ENCODE measurements at places on chromosomes 7 and 10. TPM values are rescaled to one million over a fixed set of nuclear protein-coding genes. Genes with fewer than 3 reads are reported as not detected.

Gene LRIT1
- not detected for total RNA-seq

Gene USP6NL
- total RNA-seq, result 13.8 TPM

Gene NYAP1
- 0.59 TPM for total RNA-seq

Gene ANKRD2
- total RNA-seq, result not detected

Gene ANKRD22
- total RNA-seq, result not detected

- H3K4me1 ChIP-seq, result no peaks in the 10 kb centered on the region
- DNase-seq, result no peak
- no peaks in the 10 kb centered on the region for H3K36me3 ChIP-seq
- no peak overlapping the region for H3K4me3 ChIP-seq
- no peaks in the 10 kb centered on the region for H3K27me3 ChIP-seq
Measured at GRCh38 chr7:44244282-44244681, 43.5 kb downstream of the YKT6 start.

DNA sequence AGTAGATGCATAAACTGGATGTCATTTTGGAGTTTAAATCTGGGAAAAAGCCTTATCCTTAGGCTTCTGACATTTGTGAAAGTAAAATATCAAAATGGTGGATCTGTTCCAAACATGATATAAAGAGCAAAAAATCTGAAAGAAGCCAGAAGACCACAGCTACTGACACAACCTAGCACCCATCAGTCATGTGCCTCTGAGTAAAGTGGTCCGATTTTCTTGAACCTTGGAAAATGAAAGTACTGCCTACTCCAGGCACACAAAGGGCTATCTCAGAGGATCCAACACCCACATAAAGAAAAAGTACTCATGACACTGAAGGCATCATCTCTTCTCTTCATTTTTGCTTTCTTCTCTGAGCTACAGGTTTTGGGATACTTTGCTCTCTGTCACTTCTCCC is 150.7 kb downstream of the KMT2E start:
- H3K36me3 ChIP-seq, result peaks cover 6% of the 10 kb centered on the region
- H3K27ac ChIP-seq, result no peak overlapping the region
- DNase-seq, result no peak
- H3K4me3 ChIP-seq, result no peak overlapping the region
- no peaks in the 10 kb centered on the region for H3K4me1 ChIP-seq

DNA sequence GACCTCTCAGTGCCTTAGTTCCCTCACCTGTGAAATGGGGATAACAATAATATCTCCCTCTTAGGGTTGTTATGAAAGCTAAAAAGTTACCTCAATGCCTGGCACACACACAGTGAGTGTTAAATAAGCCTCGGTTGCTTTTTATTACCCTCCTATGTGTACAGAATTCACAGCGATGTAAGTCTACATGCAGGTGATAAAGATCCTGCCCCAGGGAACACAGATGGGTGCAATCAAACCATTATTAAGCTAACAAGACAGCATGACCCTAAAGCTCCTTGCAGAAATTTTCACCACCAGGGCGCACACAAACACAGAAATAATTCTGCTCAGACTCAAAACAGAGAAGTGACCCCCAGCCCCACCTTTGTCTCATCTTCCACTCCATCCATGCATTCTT is 261.9 kb downstream of the SNX10 start:
- no peaks in the 10 kb centered on the region for H3K36me3 ChIP-seq
- H3K27me3 ChIP-seq, result no peaks in the 10 kb centered on the region
- no peak overlapping the region for H3K27ac ChIP-seq
- no peak for DNase-seq

DNA sequence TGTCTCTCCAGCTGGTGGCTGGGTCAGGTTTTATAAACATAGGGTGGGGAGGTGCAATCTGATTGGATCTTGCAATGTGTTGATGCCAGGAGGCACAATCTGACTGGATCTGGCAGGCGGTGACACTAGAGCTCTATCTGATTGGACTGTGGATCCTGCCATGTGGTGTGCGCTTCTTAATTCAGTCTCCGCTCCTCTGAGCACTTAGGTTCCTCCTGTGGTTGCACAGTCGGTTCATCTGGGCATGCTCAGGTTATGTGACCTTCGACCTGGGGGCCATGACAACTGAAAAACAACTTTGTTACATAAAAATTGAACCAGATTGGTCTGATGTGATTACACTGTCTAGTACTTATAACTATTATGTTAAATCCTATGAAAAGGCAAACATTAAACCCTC is 127.1 kb upstream of the SVIL start:
- H3K4me3 ChIP-seq, result no peak overlapping the region
- no peak overlapping the region for H3K27ac ChIP-seq
- H3K4me1 ChIP-seq, result no peaks in the 10 kb centered on the region
- H3K27me3 ChIP-seq, result no peaks in the 10 kb centered on the region
- DNase-seq, result no peak

DNA sequence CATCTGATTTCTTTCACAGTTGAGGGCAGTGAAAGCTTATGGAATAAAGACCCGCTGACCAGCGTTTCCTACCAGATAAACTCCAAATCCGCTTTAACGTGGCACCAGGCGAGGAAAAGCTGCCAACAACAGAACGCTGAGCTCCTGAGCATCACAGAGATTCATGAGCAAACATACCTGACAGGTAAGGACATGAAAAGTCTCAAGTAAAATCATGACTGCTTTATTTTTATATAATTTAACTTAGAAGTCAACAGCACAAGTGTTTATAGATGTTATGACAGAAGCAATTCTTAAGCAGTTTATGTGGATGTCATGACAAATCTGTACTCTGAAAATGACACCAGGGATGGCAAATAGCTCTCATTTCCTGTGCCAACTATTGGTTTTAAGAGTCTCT is 24.5 kb downstream of the MRC1 start:
- no peaks in the 10 kb centered on the region for H3K4me1 ChIP-seq
- DNase-seq, result no peak

DNA sequence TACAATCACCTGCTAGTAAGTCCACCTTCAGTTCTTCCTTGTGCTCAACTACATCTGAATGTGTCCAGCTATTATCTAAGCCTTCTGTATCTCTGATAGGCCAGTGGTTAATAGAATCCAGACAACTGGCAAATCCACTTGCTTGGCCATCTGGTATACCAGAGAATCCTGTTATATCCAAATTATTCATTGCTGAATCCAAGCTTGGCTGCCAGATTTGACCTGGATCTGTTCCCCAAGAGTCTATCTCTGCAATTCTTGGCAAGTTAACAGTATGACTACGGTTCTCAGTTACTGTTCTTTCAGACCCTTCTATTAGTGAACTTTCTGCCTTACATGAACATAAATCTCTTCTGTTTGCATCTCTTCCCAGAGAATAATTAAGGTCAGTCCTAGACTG is 154.6 kb upstream of the TARP start:
- no peak overlapping the region for H3K4me3 ChIP-seq
- no peak overlapping the region for H3K27ac ChIP-seq
- H3K36me3 ChIP-seq, result no peaks in the 10 kb centered on the region
- H3K4me1 ChIP-seq, result no peaks in the 10 kb centered on the region
- no peaks in the 10 kb centered on the region for H3K27me3 ChIP-seq

DNA sequence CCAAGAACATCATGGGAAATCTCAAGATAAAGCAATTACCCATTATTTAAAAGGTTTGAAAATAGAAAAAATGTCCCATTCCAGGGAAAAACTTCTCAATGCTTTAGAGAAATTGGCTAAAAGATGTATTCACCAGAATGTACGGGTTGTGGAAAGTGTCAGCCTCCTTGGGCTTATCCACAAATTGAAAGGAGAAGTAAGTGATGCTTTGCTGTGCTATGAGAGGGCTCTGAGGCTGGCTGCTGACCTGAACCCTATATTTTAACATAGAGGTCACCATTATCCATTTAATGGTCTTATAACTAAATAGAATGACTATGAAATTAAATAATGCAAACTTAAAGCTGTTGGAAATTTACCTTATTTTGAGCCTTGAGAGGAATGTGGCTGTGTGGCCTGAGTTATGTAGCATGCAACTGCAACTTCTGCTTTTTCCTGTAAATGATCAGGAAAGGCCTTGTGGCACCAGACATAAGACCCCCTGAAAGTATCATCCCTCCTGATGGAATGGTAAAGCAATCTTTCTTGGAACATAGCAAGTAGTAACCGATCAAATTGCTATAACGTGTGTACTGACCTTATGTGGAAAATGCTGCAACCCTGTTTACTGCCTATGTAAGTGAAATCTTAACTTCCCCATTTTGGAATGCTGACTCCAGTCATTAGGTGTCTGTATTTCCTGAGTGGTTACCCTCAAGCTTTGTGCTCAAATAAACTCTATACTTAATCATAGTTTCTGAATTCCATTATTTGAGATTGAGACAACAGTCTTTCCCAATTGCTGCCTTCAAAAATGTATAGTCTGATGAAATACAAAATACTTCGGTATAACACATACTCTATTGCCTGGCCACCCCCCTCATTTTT is 6.9 kb downstream of the IFIT1B start:
- no peak overlapping the region for H3K4me3 ChIP-seq
- H3K36me3 ChIP-seq, result no peaks in the 10 kb centered on the region
- no peaks in the 10 kb centered on the region for H3K4me1 ChIP-seq

DNA sequence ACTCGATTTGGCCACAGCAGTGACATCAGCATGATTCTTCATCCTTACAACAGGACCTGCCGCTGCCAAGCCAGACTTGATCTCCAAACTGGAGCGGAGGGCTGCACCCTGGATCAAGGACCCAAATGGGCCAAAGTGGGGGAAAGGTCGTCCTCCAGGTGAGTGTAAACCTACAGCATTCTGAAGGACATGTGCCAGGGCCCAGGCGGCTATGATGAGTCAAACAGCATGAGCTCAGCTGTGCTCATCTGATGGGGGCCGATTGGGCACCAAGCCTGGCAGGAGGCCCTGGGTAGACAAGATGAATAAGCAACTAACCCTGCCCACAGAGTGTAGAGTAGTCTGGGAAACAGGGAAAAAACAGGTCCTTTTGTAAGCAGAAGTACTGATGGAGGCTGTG is 14.4 kb upstream of the ATP6V0E2 start:
- no peaks in the 10 kb centered on the region for H3K27me3 ChIP-seq
- H3K4me3 ChIP-seq, result no peak overlapping the region
- peaks cover 4% of the 10 kb centered on the region for H3K36me3 ChIP-seq
- H3K4me1 ChIP-seq, result peaks cover 1% of the 10 kb centered on the region
- no peak for DNase-seq
- H3K27ac ChIP-seq, result no peak overlapping the region

- H3K36me3 ChIP-seq, result no peaks in the 10 kb centered on the region
- no peak for DNase-seq
- no peak overlapping the region for H3K4me3 ChIP-seq
- no peak overlapping the region for H3K27ac ChIP-seq
- H3K4me1 ChIP-seq, result no peaks in the 10 kb centered on the region
Measured at GRCh38 chr7:116490351-116490750, 9.2 kb upstream of the CAV2 start.

- no peak overlapping the region for H3K27ac ChIP-seq
- no peak overlapping the region for H3K4me3 ChIP-seq
- no peaks in the 10 kb centered on the region for H3K4me1 ChIP-seq
- no peaks in the 10 kb centered on the region for H3K27me3 ChIP-seq
- no peak for DNase-seq
Measured at GRCh38 chr7:110994028-110994967, 96.6 kb upstream of the LRRN3 start.

- no peaks in the 10 kb centered on the region for H3K4me1 ChIP-seq
- DNase-seq, result no peak
- no peaks in the 10 kb centered on the region for H3K27me3 ChIP-seq
- no peaks in the 10 kb centered on the region for H3K36me3 ChIP-seq
- H3K4me3 ChIP-seq, result no peak overlapping the region
Measured at GRCh38 chr10:86804805-86805204, 48.4 kb downstream of the BMPR1A start.

- H3K27me3 ChIP-seq, result no peaks in the 10 kb centered on the region
- no peak overlapping the region for H3K27ac ChIP-seq
Measured at GRCh38 chr7:41047789-41048191, 655.1 kb downstream of the INHBA start.

GRCh38 chr10:112949875-112950507 is at the start of gene TCF7L2:
TSS of gene TCF7L2 (plus strand) at chr10:112950247. CDS start at chr10:112950757, 510 bp downstream.
- H3K4me1 ChIP-seq, result no peaks in the 10 kb centered on the region
- no peaks in the 10 kb centered on the region for H3K36me3 ChIP-seq
- peak; percentile 94 for DNase-seq
- no peaks in the 10 kb centered on the region for H3K27me3 ChIP-seq
- peak within 1 kb of the TSS; percentile 79 for H3K4me3 ChIP-seq

GRCh38 chr7:5702876-5703571 is 78.4 kb downstream of the RNF216 start:
- H3K4me3 ChIP-seq, result no peak overlapping the region
- H3K4me1 ChIP-seq, result no peaks in the 10 kb centered on the region
- H3K27me3 ChIP-seq, result no peaks in the 10 kb centered on the region

DNA sequence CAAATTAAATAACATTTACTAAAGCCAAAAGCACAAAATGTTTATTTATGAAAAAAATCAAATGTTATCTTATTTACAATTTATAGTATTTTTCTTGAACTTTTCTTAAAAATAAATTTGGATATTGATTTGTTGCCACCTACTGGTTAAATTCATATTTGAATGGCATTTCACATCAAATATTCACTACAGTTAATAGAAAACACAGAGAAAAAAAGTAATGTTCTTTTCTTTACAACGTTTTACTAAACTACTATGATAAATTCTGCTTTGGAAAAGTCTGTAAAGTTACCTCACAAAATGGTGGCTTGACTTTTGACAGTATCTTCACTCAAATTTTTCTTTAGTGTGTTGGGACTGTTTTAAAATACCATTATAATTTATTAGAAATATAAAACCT is 52.7 kb downstream of the SRPK2 start:
- no peaks in the 10 kb centered on the region for H3K4me1 ChIP-seq
- no peaks in the 10 kb centered on the region for H3K27me3 ChIP-seq
- H3K4me3 ChIP-seq, result no peak overlapping the region
- H3K27ac ChIP-seq, result no peak overlapping the region
- no peak for DNase-seq

- no peaks in the 10 kb centered on the region for H3K36me3 ChIP-seq
- H3K27ac ChIP-seq, result no peak overlapping the region
- no peak for DNase-seq
Measured at GRCh38 chr7:157540606-157541294, 203.9 kb downstream of the DNAJB6 start.

DNA sequence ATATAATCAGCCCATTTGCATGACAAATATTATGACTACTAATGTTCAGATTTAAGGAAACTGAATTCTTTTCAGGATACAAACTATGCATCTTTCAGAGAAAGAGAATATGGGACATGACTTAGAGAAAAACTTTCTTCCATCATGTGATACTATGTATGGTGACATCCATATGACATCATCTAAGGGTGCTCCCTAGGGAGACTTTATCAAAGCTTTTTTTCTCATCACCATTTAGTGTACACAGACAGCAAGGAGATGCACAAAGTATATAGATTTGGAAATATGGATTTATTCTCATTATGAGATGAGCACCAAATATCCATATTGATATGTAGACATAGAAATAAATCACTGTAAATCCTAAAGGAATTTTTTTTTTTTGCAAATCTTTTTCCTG is 164.2 kb upstream of the YAE1 start:
- no peak overlapping the region for H3K4me3 ChIP-seq
- H3K27me3 ChIP-seq, result no peaks in the 10 kb centered on the region
- H3K36me3 ChIP-seq, result no peaks in the 10 kb centered on the region
- H3K27ac ChIP-seq, result no peak overlapping the region
- H3K4me1 ChIP-seq, result no peaks in the 10 kb centered on the region
- no peak for DNase-seq

GRCh38 chr7:13656330-13656729 is 333.1 kb downstream of the ETV1 start:
- no peaks in the 10 kb centered on the region for H3K36me3 ChIP-seq
- no peak for DNase-seq
- H3K27me3 ChIP-seq, result no peaks in the 10 kb centered on the region
- no peaks in the 10 kb centered on the region for H3K4me1 ChIP-seq
